ENCODE measurements at places on chromosomes 5 and 9.

DNA sequence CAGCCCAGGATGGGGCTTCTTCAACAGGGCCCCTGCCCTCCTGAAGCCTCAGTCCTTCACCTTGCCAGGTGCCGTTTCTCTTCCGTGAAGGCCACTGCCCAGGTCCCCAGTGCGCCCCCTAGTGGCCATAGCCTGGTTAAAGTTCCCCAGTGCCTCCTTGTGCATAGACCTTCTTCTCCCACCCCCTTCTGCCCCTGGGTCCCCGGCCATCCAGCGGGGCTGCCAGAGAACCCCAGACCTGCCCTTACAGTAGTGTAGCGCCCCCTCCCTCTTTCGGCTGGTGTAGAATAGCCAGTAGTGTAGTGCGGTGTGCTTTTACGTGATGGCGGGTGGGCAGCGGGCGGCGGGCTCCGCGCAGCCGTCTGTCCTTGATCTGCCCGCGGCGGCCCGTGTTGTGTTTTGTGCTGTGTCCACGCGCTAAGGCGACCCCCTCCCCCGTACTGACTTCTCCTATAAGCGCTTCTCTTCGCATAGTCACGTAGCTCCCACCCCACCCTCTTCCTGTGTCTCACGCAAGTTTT lies 23.6 kb downstream of the PCDHGC5 start:
- peak; percentile 81 for DNase-seq

- DNase-seq: no peak
Measured at GRCh38 chr9:1388216-1388615, 338.1 kb downstream of the DMRT2 start.

DNA sequence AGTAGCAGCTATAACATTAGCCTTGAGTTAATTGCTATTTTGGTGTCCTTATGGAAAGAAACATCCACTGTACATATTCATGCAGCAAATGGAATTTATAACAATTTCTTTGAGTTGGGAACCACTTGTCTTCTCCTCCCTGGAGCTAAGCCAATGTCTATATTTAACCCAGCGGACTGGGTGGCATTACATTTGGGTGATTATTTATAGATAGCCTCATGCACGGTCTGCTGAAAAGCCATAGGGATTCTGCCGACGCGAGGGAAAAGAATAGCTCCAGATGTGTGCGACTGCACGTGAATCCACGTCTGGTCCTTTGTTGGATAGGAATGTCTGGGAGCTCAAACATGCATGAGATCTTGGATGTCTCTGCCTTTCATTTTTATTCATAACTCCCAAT lies 157.5 kb upstream of the BRINP1 start:
- no peak for DNase-seq

- no peak for DNase-seq
Measured at GRCh38 chr5:120108586-120109248, 355.4 kb upstream of the PRR16 start.

GRCh38 chr5:35736280-35736679 lies 118.6 kb downstream of the SPEF2 start:
- no peak for DNase-seq

DNA sequence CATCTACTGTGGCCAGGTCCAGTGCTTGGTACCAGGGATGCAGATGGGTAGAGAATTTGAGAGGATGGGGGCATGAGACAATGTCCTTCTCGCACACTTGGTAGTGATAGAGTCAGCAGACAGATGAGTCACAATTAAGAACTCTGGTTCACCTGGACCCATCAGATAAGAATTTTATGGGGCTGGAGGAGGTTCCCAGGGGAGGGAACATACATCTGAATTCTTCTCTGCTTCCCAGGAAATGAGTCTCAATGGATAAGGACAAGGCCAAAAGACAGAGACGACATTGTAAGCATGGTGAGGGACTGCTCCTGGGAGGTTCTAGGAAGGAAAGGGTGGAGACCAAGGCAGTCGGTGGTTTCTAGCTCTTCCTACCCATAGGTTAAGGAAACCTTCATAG lies 5.3 kb downstream of the SLC4A9 start:
- no peak for DNase-seq

- no peak for DNase-seq
Measured at GRCh38 chr9:75788006-75788634, 102.4 kb upstream of the PCSK5 start.

DNA sequence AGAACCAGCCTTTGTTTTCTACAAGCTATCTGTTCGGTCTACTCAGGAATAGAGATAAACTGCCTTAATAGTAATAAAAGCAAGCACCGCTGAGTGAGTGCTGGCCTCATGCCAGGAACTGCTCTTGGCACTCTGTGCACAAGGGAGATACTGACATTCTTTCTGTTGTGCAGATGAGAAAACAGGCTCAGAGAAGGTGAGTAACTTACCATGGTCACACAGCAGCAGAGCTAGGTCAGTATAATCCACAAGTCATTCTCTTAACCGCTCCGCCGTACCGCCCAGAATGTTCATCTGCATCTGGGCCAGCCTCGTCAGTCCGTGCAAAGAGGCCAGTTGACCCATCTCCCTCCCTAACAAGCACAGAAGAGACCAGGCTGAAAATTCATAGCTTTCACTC lies 27.4 kb downstream of the QRFP start:
- no peak for DNase-seq

DNA sequence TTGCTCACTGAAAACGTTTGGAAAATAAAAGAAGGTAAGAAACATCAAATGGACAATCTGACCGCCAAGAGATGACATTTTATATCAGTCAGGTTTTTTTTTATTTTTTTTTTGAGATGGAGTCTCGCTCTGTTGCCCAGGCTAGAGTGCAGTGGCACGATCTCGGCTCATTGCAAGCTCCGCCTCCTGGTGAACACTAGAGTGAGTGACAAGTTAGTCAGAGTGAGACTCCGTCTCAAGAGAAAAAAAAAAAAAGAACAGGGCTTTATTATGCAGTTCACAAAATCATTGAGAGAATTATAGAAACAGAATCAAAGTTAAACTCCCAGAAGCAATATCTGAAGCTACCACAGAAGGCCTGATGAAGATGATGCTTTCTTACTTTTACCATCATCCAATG lies 70.1 kb downstream of the DTWD2 start:
- DNase-seq: no peak

- no peak for DNase-seq
Measured at GRCh38 chr9:120974921-120975320, 48.3 kb upstream of the TRAF1 start.

DNA sequence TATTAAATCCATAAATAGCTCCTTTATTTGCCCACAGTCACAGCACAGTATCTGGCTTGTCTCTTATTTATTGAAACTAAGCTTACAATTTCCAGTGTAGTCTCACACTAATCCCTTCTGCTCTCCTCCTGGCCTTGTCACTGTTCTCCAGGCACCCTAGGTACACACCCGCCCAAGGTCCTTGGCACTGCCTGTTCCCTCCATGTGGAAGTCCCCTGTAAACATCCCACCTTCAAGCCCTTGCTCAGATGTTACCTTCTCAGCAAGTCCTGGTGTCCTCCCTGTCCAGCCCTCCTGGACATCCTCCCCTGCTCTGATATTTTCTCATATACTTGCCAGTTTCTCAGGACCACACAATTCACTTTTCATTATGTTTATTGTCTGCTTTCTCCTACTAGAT lies 44.2 kb upstream of the CFAP157 start:
- no peak for DNase-seq

DNA sequence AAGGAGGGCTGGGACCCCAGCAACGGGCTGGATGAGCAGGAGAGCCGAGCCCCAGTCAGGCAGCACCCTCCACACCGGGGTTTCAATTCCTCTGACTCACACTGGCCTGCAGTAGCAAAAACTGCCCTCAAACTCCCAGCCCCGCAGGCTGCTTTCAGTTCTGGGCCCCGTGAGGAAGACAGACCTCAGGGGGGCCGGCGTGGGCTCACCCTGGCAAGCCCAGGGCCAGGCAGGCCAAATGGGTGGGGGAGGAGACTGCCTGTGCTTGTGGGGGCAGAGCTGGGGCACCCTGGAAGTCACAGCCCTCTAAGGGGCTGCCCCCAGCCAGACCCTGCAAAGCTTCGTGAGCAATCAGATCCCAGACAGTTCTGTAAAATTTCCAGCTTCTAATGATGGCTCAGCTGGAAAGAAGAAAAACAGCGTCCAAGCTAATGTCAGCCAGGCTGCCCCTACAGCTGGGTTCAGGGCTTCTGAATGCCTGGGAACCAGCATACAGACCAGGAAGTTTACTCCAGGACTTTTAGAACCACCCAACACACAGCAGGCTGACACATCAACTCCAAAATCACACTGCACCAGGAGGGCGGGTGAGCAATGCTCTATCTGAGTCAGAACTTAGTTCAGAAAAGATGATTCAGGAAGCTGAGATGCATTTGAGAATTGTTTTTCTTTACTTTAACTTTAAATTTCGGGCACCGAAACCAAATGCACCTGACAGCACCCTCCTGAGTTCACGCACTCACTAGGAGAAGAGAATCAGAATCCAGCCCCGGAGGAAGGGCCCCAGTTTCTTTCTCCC lies 34.7 kb downstream of the LPCAT1 start:
- DNase-seq: no peak

DNA sequence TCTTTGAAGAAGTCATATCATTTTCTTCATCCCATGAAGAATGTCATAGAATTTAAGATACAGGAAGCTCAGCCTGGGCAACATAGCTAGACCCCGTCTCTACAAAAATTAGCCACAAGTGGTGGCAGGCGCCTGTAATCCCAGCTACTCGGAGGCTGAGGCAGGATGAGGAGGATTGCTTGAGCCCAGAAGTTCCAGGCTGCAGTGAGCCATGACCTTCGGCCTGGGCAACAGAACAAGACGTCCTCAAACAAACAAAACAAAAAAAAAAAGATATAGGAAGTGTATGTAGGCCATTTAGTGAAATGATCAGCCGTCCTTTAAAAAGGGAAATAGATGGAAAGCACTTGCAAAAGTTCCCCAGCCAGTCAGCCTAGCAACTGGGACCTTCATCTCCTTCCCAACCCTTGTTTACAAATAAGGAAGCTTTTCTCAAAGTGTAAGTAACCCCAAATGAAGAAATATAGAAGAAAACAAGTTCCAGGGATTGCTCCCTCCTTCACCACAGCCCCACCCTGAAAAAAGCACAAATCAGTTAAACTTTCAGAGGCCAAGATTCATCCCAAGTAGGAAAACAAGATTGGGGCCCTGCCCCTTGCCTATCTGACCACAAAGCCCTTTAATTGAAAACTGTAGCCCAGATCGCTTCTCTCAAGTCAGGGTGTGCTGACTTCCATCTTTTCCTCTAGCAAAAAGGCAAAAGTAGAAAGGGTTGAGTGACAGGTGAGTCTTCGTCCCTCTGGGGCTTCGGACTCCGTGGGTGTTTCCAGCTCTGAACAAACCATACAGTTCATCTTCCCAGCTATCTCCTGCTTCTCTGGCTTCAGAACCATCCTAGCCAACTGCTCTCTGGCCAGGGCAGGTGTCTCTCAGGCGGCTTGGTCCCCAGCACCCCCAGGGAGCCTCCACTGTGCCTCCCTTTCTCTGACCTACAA lies 1.2 kb downstream of the SLC31A2 start:
- no peak for DNase-seq

GRCh38 chr5:136020001-136020382 lies 8.8 kb upstream of the TGFBI start:
- DNase-seq: no peak

DNA sequence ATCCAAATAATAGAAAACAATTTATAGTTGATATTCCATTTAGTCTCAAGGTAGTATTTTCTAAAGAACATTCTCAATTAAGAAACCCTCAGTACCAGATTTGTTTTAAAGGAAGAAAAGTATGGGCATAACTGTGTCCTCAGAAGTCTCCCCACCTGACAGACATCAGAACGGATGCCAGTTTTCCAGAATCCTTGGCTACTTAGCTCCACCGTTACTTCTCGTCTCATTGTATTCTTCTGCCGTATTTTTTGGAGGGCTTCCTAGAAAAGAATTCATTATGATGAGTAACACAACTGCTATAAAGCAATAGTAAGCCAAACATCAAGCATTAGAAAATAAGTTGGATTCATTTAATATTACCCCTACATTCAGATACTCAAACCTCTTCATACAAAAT lies 67.8 kb downstream of the DROSHA start:
- no peak for DNase-seq

GRCh38 chr5:118544887-118545449 lies 443.4 kb downstream of the DTWD2 start:
- DNase-seq: no peak

- DNase-seq: no peak
Measured at GRCh38 chr5:144504929-144505577, 334.4 kb downstream of the KCTD16 start.

DNA sequence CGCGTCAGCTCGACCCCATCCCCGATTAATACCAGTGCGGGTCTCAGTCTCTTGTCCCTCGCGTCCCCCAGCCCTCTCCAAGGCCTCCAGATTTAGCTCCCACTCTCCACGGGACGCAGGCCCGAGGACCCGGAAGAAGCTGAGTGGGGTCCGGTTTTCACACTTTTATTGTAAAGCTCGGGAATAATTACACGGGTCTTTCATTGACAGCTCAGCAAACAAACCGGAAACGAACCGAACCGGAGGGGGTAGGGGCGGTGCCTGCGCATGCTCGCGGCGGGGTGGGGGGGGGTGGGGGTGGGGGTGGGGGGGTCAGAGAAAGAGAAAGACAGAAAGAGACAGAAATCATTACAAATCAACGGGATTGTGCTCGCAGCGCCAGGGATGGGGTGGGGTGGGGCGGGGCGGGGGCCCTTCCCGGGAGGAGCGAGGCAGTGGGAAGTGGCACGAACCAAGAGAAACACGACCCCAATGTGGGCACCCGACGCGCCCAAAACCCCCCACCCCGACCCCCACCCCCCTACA lies 27.9 kb downstream of the PCDH1 start:
- peak; percentile 50 for DNase-seq

DNA sequence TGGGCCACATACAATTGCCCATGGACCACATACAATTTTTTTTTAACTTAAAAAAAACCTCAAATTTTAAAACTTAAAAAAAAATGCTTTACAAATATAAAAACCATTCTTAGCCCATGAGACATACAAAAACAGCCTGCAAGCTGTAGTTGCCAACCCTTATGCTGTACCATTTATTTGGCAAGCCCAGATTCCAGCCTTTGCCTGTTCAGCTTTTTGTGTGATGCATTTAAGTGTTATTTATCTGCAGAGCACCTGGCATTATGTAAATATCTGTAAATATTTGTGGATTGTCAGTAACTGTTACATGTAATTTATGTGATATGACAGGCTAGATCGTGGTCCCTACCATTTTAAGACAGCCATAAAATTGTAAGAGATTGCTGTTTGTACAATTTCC lies 32.6 kb downstream of the HEXB start:
- no peak for DNase-seq

GRCh38 chr9:35728041-35728971 lies 3.7 kb downstream of the TLN1 start:
- DNase-seq: no peak

DNA sequence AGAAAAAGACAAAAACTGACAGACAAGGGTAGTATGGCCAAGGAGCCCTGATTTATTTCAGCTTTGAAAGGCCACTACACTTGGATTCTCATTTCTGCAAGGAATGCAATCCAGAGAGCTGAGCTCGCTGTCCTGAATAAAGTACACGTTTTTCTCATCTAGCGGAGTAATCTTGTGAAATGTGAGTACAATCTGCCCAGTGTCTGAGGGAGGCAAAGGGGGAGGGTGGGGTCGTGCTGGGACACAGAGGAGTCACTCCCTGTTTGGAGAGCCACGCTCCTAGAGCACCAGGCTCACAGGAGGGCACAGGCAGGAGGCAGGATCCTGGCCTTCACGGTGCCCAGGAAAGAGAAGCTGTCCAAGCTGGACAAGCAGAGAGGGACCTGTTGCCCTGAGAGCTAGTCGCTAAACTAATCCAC lies 51.0 kb upstream of the IFNK start:
- peak; percentile 39 for DNase-seq
